ENCODE measurements at places on chromosomes 3 and 15.

DNA sequence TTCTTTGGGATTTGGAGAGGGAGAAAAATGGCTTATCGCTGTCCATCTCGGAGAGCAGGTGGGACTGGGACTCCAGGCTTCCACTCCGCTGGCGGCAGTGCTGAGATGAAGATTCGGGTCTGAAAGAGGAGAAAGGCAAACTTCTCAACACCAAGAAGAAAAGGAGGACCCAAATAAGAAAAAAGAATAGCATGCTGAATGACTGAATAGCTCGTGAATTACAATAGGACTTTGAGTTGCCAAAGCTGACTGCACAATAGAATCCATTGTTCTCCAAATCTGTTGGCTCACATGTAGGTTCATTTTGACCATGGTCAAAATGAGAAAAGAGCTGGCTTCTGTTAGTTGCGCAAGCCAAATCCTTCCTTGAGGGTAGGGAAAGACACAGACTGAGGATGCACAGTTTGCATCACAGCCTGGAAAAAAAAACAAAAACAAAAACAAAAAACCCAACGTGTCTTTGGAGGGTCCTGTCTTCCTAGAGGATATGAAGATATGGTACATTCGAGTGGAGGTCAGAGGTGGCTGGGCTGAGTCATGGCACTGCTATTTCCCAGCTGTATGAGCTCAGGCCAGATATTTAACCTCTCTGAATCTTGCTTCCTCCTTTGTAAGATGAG lies 59.3 kb upstream of the LMOD3 start:
- DNase-seq = no peak

DNA sequence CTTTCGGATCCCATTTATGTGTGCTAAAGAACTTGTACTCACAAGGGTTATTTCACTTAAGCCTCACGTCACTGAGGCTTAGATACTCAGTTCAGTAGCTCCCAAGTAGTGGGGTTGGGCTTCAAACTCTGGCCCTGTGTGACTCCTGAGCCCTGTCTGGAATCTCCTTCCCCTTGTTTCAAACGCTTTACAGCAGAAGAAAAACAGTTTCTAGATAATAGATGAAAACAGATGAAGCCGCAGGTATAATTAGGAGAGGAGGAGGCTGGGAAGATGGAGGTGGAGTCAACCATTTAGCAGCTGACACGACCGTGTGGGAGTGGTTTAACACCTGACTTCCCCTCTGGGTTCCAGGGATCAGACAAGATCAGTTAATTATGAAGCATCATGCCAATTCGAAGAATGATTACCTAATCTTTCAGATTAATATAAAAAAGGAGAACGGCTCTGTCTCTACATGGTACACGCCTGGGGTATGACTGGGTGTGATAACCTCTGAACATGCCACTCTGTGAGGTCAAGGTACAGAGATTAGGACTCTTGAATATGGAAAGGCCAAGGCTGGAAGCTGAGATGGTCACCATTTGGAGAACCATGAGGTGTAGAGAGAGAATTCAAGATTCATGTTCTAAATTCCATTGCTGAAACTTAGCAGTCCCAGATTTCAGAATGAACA lies 31.1 kb downstream of the TPM1 start:
- DNase-seq = no peak

DNA sequence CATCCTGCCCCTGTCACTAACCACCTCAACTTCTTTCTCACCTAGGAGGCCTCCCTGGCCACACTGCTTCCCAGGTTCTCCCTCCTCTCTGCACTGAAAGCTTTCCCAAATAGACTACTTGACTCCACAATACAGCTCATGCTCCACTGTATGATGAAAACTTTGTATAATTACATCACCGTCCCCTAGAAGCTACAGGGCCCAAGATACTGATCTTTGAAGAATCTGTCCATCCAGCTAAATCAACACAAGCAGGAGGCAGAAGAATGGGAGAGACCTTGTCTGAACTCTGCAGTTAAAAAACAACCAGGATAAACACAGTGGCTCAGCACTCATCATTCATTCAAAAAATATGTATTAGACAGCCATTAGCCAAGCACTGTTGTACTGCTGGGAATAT lies 26.4 kb upstream of the RPS17 start:
- no peak for DNase-seq

DNA sequence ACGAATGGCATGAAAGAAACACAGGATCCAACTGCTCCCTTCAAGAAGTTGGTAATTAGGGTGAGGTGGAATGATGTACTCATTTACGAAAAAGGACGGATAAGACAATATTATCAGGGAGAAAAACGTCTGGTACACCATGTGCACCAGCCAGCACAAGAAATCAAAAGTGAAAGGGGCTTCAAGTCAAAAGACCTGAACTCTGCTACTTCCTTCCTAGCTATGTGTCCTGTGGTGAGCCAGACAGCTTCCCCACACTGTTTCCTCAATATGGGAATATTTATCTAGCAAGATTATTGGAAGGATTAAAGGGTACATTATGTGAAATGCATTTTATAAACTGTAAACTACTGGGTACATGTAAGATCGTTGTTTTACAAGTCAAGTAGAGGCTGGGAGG lies 33.9 kb downstream of the RAB27A start:
- peak; percentile 22 for DNase-seq

All from CD4-positive, alpha-beta T cell treated with Interleukin-6 at 100 ng/mL for 8 hours (primary cell).